ENCODE measurements at places on chromosomes 16 and 17.

- no peak for DNase-seq
Measured at GRCh38 chr17:67168496-67168895, 76.5 kb downstream of the HELZ start.

DNA sequence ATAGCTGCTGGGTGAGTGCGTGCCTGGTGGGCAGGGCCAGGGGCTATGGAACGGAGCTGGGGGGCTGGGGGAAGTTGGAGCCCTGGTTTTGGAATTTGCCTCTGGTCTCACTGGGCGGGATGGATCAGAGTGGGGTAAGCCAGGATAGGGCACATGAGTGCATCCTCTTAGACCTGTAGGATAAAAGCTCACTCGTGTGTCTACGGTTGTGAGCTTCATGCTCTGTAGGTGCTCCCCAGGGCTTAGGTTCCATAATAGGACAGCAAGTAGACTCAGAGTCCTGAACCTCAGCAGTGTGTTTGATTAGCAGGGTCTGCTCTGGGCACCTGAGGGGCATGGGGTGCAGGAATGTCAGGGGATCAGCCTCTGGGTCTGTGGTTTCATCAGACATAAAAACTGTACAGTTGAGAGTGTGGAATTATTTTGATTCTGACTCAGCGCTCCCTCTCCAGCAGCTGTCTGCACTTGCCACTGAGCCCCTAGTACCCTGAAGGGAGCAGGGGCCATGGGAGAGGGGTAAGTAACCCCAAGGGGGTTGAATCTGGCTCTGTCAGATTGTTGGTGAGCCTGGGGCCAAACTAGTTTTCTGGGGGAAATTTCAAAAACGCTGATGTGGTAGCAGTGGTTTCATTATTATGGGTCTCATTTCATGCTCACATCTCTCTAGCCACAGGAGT lies 84.2 kb upstream of the LGALS9 start:
- DNase-seq, result no peak

DNA sequence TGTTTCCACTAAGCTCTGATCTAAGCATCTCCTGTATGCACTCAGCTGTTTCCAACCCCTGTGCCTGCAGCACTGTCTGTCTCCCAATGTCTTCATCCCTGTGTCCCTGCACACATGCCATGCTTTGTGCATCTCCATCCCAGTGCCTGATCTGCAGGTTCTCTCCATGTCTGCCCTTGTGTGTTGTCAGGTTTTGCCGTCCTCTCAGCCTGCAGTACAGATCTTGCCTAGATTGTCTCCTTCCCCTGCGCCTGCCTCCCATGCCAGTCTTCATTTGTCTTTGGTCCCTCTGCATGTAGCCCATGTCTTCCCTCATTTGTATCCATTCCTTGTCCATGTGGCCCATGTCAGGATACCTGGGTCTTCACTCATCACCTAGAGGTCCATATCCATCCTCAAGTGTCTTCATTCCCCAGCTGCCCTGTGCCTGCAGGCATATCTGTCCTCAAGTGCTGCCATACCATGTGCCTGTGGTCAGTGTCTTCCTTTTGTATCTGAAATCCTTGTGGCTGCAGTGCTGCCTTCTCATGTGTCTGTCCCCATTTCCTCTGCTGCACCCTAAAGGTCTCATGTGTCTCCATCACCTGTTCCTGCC lies 71.5 kb downstream of the TNFRSF13B start:
- no peak for DNase-seq

DNA sequence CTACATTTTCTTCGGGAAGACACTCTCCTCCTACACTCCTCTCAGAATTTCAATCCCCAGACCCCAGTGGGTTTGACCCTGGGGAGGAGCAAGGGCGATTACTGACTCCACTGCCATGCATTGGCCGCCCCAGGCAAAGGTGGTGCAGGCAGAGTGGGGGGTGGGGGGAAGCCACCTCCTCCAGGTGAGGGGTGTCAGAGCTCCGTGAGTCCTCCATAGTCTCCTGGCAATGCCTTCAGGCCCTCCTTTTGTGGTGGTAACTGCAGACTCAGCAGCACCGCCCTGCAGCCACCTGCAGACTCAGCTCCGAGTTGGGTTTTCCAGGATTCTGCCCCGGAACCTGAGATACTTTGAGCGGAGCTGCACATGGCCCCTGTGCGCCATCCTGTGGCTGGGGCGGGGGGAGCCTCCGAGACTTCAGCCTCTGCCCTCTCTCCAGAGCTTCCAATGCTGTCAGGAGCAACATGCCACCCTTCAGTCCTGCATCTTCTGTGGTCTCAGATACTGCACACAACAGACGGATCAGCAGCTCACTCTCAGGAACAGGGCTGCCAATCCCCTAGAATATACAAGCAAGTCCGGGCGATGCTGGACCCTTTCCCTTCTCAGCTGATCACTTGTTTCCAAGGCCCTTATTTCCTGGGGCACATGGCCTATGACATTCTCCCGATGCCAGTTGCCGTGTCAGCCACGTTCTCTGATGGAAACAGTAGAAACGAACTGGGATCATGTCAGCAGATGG lies 2.4 kb upstream of the SLC47A2 start:
- DNase-seq, result no peak

DNA sequence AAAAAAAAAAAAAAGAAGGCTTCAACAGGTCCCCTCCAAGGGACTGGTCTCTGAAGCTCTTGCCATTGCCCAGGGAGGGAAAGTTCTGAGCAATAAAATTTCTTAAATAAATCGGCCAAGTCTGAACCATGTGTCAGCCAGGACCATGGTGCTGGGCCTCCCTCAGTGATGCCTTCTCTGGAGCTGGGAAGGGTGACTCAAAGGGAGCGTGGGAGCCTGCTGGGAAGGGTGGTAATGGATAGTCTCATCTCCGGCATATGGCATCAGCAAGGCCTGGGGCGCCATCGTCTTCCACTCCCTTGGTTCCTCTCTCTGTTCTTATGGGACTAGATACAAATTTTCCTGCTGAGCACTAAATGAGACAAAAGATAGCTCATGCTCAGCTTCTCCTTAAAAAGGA lies 2.3 kb downstream of the VKORC1 start:
- DNase-seq, result no peak

GRCh38 chr17:65572186-65572580 lies 10.7 kb upstream of the AXIN2 start:
- no peak for DNase-seq

DNA sequence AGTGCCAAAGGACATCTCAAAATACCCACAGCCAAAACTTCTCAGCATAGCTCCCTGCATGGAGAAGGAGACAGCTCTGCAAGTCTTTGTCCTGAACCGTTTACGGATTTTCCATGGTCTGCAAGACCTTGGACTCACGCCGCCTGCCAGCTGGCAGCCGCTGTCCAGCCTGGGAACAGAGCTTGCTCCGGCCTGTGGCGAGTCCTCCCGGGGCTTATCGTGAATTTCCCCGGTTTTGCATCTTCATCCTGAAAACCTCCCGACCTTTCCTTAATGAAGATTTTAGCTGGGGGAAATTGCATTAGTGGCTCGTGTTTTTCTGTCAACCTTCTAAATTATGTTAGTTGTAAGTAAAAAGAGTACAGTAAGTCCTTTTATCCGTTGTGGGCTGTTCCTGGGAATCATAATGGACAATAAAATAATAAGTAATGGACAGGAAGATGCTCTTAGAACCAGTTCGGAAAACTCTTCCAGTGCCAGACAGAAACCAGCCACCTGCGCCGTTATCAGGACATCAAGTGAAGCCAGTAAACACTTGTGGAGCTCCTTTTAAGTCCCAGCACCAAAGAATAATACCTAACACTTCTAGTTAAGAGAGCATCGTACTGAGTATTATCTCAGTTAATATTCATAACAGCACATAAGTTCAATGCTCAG lies 112.4 kb upstream of the NOL11 start:
- no peak for DNase-seq

GRCh38 chr17:61047515-61047914 lies 352.1 kb upstream of the TBX2 start:
- no peak for DNase-seq

DNA sequence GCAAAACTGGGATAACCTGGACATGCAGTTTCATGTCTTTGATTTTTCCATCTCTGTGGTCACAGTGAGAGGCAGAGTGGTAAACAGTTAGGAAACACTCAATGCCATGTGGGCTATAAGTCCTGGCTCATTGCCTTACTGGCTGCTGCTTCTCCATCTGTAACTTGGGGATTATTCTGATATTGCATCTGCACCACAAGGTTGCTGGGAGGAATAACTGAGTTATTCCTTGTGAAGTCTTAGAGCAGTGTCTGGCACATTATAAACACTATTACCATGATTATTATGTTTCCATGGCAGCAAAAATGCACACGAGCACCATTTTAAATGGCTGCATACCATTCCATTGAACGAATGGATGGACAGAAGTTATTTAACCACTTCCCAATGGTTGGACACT lies 111.7 kb upstream of the CDH5 start:
- DNase-seq, result no peak

DNA sequence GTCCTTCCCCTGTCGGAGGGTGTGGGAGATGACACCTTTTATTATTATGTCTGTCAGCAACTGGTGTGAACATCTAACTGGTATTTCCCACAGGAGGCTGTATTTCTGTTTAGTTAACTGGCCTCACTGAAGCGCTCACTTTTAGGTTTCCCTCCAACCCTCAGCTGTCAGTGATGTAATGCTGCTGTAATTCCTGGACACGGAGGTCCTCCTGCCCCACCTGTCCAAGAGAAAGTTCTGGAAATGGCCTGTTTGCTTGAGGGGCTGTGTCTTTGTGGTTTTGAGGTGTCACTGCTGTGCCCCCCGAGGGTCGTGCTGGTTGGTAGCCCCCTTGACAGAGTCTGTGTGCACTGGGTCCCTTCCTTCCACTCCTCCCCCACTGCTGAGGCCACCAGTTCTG lies 11.5 kb downstream of the KCNJ12 start:
- DNase-seq, result no peak

GRCh38 chr17:63434951-63435571 lies 11.0 kb downstream of the CYB561 start:
- no peak for DNase-seq

DNA sequence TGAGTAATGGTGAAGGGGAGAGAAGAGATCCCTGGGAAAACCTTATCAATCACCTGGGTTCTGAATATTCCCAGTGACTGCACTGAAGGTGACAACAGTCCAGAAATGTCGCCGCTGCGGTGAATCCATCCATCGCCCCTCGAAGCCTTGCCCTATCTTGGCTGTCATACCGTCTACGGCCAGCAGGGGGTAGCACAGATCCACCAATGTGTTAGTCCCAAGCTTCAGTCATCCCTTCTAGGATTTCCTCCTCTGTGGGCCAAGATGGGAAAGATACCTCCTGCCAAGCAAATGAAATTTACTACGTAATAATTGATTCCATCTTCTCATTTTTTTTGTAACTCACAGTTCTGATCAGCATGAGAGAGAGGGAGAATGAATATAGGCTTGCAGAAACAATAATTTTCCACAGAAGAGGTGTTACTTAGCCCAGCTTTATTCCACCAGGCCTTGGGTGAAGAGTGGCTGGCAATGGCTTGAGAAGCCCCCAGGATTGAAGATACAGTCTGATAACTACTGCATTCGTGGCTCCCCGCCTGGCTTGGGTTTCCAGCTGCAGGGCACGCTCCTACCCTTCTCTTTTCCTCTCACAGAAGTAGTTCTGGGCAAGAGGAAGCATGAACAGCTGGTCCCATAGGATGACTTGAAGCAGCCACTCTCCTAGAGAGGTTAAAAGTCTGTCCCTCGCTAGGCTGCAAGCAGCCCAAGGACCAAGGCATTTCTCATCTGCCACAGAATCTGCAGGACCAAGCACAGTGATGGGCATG lies 2.6 kb upstream of the FMNL1 start:
- DNase-seq, result peak; percentile 89

DNA sequence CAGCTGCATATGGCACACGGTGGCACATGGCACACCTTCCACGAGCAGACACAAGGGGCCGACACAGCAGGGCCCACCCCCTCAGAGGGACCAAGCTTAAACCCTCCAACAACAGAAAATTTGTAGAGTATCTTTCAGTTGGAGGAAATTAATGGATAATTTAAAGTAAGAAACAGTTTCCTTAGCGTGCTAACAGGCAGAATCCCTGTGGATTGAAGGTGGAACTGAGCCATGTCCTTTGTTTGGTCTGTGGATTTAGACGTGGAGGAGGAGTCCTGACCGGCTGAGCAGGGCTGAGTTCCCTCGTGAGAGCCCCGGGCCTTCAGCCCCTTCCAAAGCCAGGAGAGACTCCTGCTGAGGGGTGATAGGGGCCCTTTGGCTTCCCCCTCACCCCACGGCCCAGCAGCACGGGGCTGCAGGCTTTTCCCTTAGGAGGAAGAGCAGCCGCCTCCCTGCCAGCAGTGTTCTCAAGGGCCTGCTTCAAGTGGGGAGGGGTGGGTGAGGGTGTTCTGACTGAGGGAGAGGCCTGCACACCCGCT lies 1.4 kb upstream of the CYB561 start:
- no peak for DNase-seq

- no peak for DNase-seq
Measured at GRCh38 chr17:72529386-72529785, 408.6 kb downstream of the SOX9 start.
